ENCODE measurements at places on chromosomes 4 and X.

GRCh38 chr4:152949930-152950329 is 13.8 kb downstream of the FHDC1 start:
- no peak for DNase-seq

- DNase-seq: peak; percentile 9
Observed at GRCh38 chrX:74080165-74080564, 223.8 kb upstream of the ZCCHC13 start.

GRCh38 chr4:166143227-166143626 is 270.2 kb downstream of the TLL1 start:
- peak; percentile 11 for DNase-seq

DNA sequence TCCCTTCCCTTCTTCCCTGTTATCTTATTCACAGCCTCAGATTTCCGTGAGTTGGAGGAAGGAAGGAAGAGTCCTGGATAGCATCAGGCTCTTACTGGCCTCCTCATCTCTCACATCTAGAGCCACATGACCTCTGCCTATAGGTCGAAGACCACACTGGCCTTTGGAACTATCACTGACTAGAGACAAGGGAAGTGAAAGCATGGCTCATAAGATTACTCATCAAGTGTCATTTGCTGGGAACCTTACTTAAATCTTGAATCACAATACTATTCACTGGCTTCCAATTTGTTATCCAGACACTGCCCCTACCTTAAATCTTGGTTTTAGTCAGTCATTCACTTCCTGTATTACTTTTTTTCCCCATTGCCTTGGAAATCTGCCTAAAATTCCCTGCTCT is 61.6 kb upstream of the MTMR8 start:
- DNase-seq: no peak

DNA sequence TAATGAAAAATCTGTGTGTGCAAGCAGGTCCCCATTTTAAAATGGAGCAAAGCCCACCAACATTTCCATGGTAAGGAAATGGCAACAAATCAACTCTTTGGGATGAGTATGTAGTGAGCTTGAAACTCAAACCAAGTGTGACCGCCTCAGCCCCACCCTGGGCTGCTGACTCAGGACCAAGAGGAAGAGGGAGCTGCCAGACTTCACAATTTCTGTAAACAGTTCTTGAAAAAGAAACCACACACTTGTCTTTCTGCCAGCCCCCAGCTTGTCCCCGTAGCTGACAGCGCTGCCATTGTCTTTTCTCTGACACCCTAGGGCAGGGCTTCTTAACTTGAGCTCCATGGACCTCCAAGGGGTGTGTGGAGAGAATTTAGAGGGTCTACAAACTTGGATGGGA is 10.3 kb downstream of the RTL5 start:
- peak; percentile 86 for DNase-seq

- no peak for DNase-seq
Observed at GRCh38 chrX:95903490-95903889, 781.2 kb upstream of the DIAPH2 start.

- DNase-seq: no peak
Observed at GRCh38 chrX:148995661-148996060, 495.2 kb downstream of the AFF2 start.

DNA sequence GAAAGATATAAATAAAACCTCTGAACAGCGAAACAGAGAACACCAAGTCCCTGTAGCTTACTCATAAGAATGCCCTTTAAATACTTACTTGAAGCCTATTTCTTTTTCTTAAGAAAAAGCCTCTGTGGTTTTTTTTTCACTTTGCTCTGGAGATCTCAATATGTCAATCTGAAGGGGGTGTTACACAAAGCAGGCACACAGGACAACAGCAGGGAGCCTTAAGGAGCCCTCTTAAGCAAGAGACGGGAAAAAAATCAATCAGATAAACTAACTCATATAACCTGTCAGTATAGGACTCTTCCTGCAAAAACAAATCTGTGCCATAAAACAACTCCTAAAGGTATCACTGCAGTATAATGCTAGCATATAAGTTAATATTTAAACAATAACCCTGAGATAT is 611.1 kb upstream of the ATOH1 start:
- no peak for DNase-seq

DNA sequence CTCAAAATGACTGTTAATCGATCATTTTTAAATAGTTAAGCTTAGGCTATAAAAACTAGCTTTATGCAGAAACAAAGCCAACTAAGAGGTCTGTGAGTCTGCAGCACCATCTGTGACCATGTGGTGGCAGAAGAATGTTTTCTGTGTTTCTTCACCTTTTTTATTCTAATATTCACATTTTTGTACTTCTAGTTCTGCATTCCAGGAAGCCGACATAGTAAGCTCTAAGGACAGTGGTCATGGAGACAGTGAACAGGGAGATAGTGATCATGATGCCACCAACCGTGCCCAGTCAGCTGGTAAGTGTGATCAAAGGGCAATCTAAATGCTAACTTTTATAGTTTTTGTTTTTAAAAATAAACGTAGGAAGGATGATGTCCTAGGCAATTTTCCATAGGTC is 5.6 kb downstream of the PCDH10 start:
- peak; percentile 47 for DNase-seq

DNA sequence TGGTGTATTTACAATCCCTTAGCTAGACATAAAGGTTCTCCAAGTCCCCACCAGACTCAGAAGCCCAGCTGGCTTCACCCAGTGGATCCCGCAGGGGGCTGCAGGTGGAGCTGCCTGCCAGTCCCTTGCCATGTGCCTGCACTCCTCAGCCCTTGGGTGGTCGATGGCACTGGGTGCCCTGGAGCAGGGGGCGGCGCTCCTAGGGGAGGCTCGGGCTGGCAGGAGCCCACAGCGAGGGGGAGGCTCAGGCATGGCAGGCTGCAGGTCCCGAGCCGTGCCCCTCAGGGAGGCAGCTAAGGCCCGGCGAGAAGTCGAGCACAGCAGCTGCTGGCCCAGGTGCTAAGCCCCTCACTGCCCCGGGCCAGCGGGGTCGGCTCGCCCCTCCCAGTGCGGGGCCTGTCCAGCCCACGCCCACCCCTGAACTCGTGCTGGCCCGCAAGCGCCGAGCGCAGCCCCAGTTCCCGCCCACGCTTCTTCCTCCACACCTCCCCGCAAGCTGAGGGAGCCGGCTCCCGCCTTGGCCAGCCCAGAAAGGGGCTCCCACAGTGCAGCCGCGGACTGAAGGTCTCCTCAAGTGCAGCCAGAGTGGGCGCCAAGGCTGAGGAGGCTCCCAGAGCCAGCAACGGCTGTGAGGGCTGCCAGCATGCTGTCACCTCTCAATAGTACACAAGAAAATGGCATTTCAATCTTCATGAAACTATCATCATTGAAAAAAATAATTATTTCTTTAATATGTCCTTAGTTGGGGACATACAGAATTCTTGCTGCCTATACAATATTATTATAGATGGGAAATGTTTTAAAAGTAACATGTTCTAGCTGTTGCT is 189.1 kb downstream of the SLC7A11 start:
- DNase-seq: no peak

GRCh38 chr4:98444371-98444770 is 183.2 kb downstream of the RAP1GDS1 start:
- no peak for DNase-seq

- peak; percentile 9 for DNase-seq
Observed at GRCh38 chr4:149751174-149751573, 64.5 kb downstream of the IQCM start.

- no peak for DNase-seq
Observed at GRCh38 chrX:23228454-23228853, 106.2 kb upstream of the PTCHD1 start.

DNA sequence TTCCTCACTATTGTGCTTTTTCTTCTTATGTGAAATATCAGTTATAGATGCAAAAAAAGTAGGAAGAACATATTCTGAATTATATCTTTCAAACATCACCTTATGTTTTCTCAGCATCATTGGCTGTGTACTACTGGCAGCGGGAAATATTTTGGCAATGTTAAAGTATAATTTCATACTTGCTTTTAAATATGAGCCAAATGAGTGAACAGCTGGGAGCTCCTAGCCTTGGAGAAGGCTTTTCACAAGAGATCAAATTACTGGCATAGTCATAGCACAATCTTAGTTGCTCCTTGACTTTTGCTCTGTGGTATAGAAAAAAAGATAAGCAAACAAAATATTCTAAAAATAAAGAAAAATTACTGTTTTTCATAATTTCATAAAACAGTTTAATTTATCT is 1575.8 kb upstream of the PABPC4L start:
- no peak for DNase-seq

Data from fibroblast of mammary gland (primary cell).